ENCODE measurements at places on chromosomes 16 and 17. TPM values are rescaled to one million over a fixed set of nuclear protein-coding genes. Genes with fewer than 3 reads are reported as not detected.
A peak's percentile ranks its signal among the peaks of the same experiment; 100 is the strongest.

DNA sequence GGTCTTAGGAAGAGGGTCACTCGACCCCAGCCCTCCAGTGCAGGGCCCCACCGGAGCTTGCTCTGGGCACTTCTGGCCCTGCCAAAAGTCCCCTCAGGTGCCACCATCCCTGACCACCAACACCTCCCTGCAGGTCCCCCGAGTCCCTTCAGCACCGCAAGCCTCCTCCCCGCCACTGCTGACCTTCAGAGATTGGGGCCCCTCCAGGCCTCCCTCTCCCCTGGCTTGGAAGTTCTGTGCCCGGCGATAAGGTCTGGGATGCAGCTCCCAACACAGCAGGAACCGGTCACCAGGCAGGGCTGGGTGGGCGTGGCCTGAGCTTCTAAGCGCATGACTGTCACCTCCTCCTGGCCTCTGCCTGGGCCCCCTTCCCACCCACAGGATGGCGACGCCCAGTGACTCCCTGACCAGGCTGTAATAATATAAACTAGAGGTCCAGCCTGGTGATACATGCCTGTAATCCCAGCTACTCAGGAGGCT is 11.2 kb downstream of the PIEZO1 start:
- H3K4me1 ChIP-seq, result peaks cover 34% of the 10 kb centered on the region
- no peaks in the 10 kb centered on the region for H3K36me3 ChIP-seq
- H3K4me3 ChIP-seq, result no peak overlapping the region
- H3K27me3 ChIP-seq, result no peaks in the 10 kb centered on the region
- peak overlapping the region; percentile 75 for H3K27ac ChIP-seq

DNA sequence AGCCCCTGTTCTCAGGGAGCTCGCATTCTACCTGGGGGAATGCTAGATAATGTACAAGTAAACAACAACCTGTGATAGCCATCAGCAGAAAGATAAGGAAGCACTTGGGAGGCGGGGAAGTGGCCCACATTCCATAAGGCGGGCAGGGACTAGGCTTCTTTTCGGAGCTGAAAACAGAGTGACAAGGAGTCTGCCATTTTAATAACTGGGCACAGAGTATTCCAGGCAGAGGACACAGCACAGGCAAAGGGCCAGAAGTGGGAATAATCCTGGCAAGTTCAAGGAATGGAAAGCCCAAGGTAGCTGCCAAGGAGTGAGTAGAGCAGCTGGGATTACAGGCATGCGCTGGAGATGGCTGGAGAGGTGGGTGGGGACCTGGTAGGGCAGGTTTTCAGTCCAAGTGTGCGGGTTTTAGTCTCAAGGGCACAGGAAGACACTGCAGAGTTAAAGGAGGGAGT is 24.3 kb downstream of the USP43 start:
- no peak for DNase-seq
- H3K36me3 ChIP-seq, result no peaks in the 10 kb centered on the region
- no peak overlapping the region for H3K27ac ChIP-seq
- no peak overlapping the region for H3K4me3 ChIP-seq
- H3K4me1 ChIP-seq, result no peaks in the 10 kb centered on the region
- no peaks in the 10 kb centered on the region for H3K27me3 ChIP-seq

DNA sequence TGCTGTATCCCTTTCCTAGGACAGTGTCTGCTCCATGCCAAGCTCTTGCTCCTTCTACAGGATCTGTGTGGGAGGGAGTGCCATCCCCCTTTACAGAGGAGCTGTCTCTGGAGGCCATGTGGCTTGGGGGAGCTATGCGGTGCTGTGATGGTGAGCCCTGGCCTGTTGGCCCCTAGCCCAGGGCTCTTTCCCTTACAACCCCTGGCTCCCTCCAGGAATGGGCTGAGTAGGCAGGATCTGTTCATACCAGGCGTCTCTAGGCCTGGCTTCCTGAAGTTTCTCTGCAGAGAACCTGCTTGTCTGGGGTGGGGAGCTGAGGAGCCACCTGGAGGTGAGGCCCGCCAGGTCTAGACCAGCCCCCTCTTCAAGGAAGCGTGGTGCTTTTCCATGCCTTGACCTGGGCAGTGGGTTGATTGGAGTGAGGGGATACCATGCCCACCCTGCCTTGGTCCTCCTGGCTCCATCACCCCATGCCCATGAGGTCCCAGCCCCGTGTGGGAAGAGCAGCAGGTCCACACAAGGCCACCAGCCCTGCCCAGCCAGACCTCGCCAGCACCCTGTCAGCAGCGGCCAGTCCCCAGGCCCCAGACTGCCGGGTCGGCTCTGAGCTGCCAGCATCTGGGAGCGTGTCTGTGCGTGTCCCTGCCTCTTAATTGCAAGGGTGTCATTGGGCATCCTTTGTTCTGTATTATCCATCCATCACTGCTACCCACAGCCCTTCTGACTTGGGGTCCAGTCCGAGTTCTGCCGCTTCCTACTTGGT is 14.7 kb downstream of the LLGL2 start:
- no peak overlapping the region for H3K27ac ChIP-seq
- no peaks in the 10 kb centered on the region for H3K27me3 ChIP-seq
- DNase-seq, result no peak
- no peaks in the 10 kb centered on the region for H3K36me3 ChIP-seq
- no peak overlapping the region for H3K4me3 ChIP-seq

GRCh38 chr17:27226611-27227230 is 67.2 kb upstream of the WSB1 start:
- no peak for DNase-seq
- H3K27ac ChIP-seq, result no peak overlapping the region
- H3K27me3 ChIP-seq, result no peaks in the 10 kb centered on the region

The CAPNS2 gene
- not detected for total RNA-seq

All from CD8-positive, alpha-beta memory T cell (primary cell).